ENCODE measurements at places on chromosomes 1 and 21.
A peak's percentile ranks its signal among the peaks of the same experiment; 100 is the strongest.

GRCh38 chr1:206579747-206580437 lies 32.4 kb downstream of the EIF2D start:
- peak; percentile 96 for DNase-seq

DNA sequence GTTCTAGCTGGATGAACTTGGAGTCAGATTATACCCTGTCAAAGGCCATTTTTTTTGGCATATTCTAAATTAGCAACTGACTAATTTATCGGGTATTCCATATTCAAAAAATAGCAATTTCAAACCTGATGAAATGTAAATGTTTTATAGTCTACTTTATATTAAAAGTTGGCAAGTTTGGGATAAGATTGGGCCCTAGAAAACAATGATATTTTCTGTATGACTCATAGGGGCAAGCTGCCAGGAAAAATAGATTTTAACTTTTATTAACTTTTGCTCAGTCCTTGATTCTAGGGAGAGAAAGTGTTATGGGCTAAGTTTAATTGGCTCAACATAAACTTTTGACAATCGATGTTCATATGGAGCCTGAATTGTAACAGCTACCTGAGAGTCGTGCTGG lies 576.9 kb upstream of the B3GALT2 start:
- no peak for DNase-seq

- DNase-seq: no peak
Measured at GRCh38 chr1:204705888-204706837, 20.6 kb upstream of the LRRN2 start.

DNA sequence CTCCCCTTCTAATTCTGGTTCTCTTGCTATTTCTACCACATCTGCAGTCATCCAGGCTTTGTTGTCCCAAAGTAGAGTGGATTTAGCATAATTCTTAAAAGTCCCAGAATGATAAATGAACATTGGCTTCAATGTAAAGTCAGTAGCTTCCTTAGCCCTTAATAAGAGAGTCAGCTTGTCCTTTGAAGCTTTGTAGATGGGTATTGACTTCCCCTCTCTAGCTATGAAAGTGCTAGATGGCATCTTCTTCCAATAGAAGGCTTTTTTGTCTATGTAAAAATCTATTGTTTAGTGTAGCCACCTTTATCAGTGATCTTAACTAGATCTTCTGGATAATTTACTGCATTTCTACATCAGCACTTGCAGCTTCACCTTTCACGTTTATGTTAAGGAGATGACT lies 181.4 kb upstream of the B3GALT2 start:
- DNase-seq: no peak

GRCh38 chr1:15429701-15430149 lies 8.5 kb upstream of the CTRC start:
- DNase-seq: no peak

- peak; percentile 51 for DNase-seq
Measured at GRCh38 chr1:23854568-23854967, 13.5 kb downstream of the FUCA1 start.

GRCh38 chr1:167658574-167659328 lies 28.7 kb downstream of the RCSD1 start:
- no peak for DNase-seq

- DNase-seq: peak; percentile 88
Measured at GRCh38 chr1:26378088-26378878, 5.7 kb upstream of the ZNF683 start.

DNA sequence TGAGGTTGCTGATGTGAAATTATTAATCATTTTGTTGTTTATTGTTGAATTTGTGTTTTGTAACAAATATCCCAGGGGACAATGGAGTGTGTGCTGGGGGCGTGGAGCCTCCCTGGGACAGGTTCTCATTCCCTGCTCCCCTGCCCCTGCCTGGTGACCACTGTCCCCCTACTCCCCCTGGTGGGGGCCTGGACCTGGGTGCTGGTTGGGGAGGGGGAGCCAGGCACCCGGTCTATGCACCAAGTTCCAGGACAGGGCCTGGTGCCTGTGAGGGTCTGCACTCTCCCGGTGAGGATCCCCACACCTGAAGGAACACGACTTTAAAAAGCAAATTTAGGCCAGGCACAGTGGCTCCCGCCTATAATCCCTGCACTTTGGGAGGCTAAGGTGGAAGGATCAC lies 42.4 kb downstream of the CHD5 start:
- DNase-seq: no peak

GRCh38 chr1:185156288-185156853 lies 382 bp downstream of the TRMT1L start:
- DNase-seq: peak; percentile 38

- DNase-seq: no peak
Measured at GRCh38 chr1:48526008-48526710, 54.2 kb upstream of the SPATA6 start.

GRCh38 chr1:45097079-45097478 lies 85.0 kb downstream of the UROD start:
- DNase-seq: no peak

DNA sequence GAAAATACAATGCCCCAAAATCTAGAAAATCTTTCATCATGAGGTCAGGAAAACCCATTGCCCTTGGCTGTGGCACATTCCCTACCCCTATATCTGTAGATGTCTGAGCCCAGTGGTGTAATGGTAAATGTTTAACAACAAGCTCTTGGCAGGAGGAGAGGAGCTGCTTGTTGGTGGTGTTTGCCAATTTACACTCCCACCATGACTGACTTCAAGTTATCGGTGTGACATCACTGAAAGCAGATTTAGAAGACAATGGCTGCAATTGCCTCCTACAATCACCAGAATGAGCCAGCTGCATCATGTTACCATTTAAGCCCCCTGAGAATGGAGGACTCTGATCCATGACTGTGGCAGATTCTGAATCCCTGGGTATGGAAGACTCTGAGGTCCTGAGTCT lies 70.9 kb downstream of the SDC3 start:
- no peak for DNase-seq

- DNase-seq: peak; percentile 2
Measured at GRCh38 chr1:2413495-2414296, 1.3 kb upstream of the PEX10 start.

DNA sequence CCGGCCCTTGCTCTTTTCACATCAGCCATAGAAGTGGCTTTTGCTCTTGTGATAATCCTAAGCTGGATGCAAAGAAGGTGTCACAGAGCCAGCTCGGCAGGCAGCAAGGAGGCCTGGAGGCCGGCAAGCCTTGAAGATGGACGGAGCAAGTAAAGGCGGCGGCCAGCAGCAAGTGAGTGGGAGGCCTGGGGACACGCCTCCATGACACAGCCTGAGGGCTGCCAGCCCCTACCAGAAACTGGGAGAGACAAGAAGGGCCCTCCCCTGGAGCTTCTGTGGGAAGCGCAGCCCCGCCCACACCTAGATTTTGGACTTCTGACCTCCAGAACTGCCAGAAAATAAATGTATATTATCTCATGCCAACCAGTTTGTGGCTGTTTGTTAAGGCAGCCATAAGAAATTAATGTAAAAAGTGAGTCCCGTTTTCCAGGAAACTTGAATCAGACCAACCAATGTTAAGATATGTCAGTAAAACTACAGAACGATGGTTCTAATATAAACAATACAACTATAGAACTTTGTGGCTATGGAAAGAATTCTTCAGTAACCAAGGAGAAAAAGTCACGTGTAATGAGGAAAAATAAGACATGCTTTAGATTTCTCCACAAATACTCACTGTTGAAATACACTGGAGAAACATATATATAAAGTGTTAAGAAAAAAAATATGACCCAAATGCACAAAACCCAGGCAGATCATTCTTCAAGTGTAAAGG lies 49.9 kb downstream of the BACE2 start:
- no peak for DNase-seq

GRCh38 chr1:53112271-53112774 lies 30.1 kb downstream of the SLC1A7 start:
- no peak for DNase-seq

GRCh38 chr21:39552856-39553255 lies 59.9 kb upstream of the B3GALT5 start:
- no peak for DNase-seq

DNA sequence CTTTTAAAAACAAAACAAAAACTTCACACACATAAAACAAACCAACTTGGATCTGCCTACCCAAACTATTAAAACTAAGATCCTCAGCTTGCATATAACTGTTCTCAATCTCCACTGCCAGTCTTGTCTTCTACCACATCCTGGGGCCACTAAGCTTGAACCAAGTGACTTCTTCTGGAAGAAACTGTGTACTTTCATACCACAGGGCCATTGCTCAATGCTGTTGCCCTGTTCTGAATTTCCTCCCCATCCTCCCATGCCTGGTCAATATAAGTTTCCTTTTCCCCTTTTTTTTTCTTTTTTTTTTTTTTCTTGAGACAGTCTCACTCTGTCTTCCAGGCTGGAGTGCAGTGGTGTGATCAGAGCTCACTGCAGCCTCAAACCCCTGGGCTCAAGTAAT lies 109.9 kb downstream of the KIAA0319L start:
- DNase-seq: peak; percentile 44

DNA sequence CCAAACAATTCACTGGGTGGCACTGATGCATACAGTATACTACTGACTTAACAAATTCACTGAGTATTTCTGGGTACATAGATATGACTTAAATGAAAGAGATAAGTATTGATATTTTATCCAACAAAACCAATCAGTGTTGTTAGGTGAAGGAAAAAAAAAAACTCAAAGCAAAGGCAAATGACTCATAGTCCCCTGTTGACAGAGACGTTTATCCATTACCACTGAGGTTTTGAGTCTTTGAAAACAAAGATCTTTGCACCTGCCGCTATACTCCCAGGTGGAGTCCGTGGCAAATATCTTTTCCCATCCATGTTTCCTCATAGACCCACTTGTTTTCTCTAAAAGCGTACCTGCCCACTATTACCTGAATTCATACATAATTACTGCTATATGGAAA lies 18.4 kb downstream of the DYNLT5 start:
- DNase-seq: no peak

DNA sequence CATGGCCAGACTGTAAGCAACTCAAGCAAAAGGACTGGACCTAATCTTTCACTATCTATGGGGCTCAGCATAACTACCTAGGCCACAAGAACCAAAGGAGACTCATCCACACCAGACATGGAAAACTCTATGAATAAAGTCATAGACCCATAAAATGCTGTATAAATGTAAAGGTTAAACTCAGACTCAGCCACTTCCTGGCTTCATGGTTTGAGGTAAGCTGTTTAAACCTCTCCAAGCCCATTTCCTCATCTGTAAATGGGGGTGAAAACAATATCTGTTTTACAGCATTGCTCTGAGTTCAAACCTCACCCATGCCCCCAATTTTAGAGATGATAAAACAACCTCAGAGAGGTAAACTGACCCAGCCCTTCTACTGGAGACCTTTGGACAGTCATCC lies 4.0 kb upstream of the SMIM12 start:
- no peak for DNase-seq

GRCh38 chr1:193104502-193104906 lies 710 bp downstream of the GLRX2 start:
- DNase-seq: peak; percentile 53

DNA sequence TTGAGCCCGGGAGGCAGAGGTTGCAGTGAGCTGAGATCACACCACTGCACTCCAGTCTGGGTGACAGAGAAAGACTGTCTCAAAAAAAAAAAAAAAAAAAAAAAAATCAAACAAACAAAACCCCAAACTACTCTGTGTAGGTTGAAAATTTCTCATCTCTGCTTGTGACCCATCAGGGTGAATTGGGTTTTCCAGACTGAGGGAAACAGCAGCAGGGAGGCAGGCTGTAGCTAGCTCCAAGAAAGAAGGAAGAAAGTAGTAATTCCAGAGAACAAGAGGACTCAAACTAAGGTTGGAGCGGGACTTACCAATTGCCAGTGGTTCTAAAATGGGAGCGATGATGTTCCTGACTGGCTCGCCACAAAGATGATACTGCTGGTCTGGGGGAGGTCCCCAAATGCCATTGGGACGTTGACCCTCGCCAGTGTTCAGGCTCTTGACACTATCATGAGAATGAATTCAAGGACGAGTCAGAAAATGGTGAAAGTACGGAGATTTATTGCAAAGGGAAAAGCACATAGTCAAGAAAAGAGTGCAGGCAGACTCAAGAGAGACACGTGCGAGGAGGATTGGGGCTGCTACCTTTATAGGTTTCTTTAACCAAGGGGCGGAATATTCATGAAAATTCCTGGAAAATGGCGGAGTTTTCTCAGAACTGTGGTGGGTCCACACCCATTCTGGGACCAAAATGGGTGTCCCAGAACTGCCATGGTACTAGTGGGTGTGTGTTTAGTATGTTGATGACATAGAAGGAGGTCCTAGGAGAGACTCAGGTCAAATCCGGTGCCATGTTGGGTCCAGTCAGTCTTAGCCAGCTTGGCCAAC lies 13.4 kb downstream of the AADACL4 start:
- DNase-seq: no peak

DNA sequence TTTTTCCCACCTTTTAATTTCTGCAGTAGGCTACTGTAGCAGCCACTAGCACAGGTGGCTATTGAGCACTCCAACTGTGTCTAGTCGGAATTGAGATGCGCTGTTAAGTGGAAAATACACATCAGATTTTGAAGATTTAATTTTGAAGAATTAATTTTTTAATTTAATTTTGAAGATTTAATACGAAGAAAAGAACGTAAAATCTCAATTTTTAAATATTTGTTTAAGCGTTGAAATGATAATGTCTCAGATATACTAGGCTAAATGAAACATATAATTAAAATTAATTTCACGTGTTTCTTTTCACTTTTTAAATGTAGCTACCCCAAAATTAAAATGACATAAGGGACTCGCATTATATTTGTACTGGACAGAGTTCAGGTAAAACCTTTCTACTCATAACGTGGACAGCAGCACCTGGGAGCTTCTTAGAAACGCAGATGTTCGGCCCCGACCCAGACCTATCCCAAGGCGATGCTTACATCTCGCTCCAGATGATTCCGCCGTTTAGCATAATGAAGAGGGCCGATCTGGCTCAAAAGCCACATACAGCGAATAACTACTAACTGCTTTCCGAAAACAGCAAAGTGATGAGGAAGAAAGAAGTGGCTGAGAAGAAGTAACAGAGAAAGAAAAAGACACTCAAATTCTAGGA lies 717 bp downstream of the CRYZL1 start:
- peak; percentile 38 for DNase-seq

- no peak for DNase-seq
Measured at GRCh38 chr1:51628715-51629590, 12.1 kb downstream of the OSBPL9 start.

Measured in Kasumi-1 (cell line).